ENCODE measurements at places on chromosomes 1 and 21.

- DNase-seq, result no peak
Measured at GRCh38 chr21:30831194-30831765, 1.7 kb upstream of the KRTAP7-1 start.

GRCh38 chr1:25664357-25665199 is 48.0 kb downstream of the MAN1C1 start:
- no peak for DNase-seq

DNA sequence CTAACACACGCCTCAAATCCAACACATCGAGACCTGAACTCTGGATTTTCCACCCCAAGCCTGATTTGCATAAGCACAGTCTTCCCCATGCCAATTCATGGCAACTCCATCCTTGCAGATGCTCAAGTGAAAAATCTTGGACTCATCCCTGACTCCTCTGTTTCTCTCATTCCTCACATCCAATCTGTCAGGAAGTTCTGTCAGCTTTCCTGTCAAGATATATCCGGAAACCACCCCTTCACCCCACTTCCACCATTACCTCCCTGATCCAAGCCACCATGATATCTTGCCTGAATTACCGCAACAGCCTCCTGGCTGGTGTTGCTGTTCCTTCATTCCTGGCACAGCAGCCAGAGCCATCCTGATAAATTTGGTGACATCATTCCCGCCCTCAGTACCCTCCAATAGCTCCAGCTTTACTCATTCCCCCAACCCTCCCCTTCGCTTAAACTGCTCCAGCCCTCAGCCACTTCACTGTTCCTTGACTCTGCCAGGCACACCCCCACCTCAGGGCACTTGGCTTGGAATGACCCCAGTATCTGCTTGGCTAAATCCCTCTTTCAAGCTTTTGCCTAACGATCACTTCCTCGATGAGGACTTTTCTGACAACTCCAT is 17.4 kb downstream of the TCEA3 start:
- DNase-seq, result no peak

- no peak for DNase-seq
Measured at GRCh38 chr1:202122639-202123335, at the start of gene GPR37L1. TSS of gene GPR37L1 (plus strand) at chr1:202122917. CDS start at chr1:202122964, 47 bp downstream.

GRCh38 chr1:53860967-53861411 is 22.9 kb upstream of the NDC1 start:
- DNase-seq, result no peak

DNA sequence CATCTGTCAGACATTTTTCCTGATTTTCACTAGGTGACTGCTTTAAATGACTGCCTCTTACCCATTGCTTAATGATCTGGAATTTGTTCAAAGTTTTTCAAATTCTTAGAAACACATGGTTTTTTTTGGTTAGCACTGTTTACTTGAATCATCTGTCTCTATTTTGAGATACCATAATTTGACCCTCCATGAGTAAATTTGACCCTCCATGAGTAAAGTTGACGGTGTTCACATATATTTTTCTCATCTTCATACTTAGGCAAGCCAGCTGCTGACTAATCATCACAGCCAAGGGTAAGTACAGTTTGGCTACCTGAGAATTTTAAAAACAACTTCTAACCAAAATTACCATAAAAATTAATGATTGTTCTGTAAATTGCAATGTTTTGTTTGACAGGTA is 586.5 kb downstream of the PTBP2 start:
- no peak for DNase-seq

DNA sequence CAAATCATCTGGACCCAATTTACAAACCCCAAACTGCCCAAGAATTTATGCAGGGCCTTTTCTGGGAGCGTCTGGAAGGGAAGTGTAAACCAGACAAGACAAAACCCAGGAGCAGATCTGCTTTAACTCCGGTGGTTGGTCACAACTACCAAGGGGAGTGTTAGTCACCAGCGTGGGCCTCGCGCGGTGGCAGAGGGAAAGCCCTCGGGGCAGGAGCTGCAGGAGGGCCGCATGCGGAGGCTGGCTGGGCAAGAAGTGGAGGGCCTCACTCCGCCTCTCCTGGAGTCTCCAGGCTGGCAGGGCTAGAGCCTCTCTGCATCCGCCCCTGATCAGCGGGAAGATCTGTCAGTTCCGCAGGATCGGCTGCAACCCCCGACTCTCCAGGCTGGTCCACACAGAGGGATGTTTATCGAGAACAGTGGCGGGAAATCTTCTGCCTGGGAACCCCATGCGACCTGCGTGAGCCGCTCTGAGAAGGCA is 2.0 kb downstream of the COL24A1 start:
- no peak for DNase-seq

GRCh38 chr1:46823151-46823550 is 24.3 kb downstream of the CYP4B1 start:
- no peak for DNase-seq

DNA sequence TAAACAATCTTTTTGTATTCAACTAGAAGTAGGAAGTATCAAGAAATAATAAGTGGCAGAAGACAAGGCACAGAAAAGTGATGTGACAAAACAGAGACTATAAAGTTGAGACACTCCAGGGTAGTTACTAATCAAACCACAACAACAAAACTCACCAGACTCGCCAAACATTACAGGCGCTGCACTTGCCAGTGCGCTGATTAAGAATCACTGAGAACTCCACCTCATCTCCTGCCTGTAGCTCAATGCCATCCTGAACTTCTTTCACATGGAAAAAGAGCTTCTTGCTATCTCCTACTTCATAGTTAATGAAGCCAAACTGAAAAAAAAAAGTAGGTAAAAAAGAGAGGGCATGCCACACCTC is 2.8 kb upstream of the NRAS start:
- no peak for DNase-seq

GRCh38 chr1:60958001-60958400 is 124.4 kb upstream of the NFIA start:
- no peak for DNase-seq

- DNase-seq, result no peak
Measured at GRCh38 chr1:116518400-116518799, 52.4 kb downstream of the CD58 start.

- DNase-seq, result no peak
Measured at GRCh38 chr1:59220356-59220755, 76.5 kb upstream of the FGGY start.

- no peak for DNase-seq
Measured at GRCh38 chr1:167227934-167228378, 7.3 kb downstream of the POU2F1 start.

- DNase-seq, result no peak
Measured at GRCh38 chr1:32904797-32905196, 3.6 kb upstream of the TMEM54 start.

- no peak for DNase-seq
Measured at GRCh38 chr21:36132696-36133095, 2.2 kb upstream of the CBR3 start.

DNA sequence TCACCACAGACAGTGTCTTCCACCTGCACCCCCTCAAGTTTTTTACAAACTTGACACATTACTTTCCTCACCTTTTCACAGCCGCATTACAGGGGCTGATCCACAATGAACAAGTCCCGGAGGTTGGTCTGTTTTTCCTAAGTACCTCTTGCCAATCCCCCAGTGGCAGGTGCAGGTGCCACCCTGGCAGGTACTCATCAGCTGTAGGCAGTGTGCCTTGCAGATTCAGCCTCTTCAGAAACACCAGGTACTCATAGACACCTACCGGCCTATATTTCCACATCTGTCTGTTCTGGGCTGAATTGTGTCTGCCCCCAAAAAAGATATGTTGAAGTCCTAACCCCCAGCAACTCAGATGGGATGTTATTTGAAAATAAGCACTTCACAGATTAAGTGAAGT is 81.4 kb upstream of the CNIH3 start:
- DNase-seq, result no peak

All from retinal pigment epithelial cell (primary cell).